Regular cardiac myocyte (primary cell): ENCODE measurements at places on chromosomes 13 and 19. TPM values are rescaled to one million over a fixed set of nuclear protein-coding genes. Genes with fewer than 3 reads are reported as not detected.

Gene ADGRE3
- total RNA-seq: not detected in 2 replicates

Gene PSG1
- 0.19 and 1.4 TPM in 2 replicates for total RNA-seq

Gene UNC13A
- 1.3 and 3.9 TPM in 2 replicates for total RNA-seq

Gene ADAMTSL5
- total RNA-seq: 1.9 and 3.4 TPM in 2 replicates

Gene TUBA3C
- total RNA-seq: not detected in 2 replicates

Gene HIPK4
- total RNA-seq: 0.19 and 0.28 TPM in 2 replicates

Gene C19orf33
- total RNA-seq: not detected in 2 replicates

Gene PLIN5
- total RNA-seq: not detected in 2 replicates

Gene CELF5
- total RNA-seq: not detected in 2 replicates

Gene ZNF98
- under 0.01 TPM in 1 of 2 replicates, not detected in the other for total RNA-seq

Gene LGALS7
- not detected in 2 replicates for total RNA-seq

Gene STAP2
- 2.3 and 5.6 TPM in 2 replicates for total RNA-seq

Gene SLAIN1
- total RNA-seq: 0.38 and 0.56 TPM in 2 replicates

Gene ZNF784
- total RNA-seq: 2.3 and 3.4 TPM in 2 replicates

Gene WDR87
- not detected in 2 replicates for total RNA-seq

Gene ZNF627
- total RNA-seq: 19.4 and 30.2 TPM in 2 replicates

Gene DCT
- 0.28 TPM in 1 of 2 replicates, not detected in the other for total RNA-seq
